LNCaP clone FGC (cell line): ENCODE measurements at places on chromosomes 16 and 17.

DNA sequence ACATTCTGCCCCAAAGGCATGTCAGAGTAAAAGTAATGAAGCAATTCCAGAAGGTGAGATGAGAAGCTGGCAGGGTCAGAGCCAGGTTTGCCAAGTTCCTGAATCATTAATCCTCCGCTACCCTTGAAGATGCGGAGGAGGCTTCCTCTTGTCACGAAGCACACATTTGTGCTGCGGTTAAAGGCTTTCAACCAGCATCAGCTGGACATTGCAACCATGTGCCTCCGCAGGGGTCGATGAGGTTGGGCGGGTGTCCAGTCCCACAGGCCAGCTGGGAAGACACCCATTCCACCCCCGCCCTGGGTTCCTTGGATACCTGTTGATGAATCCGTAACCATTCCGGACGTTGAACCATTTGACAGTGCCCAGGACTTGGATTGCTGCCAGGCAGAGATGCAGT, 1.3 kb downstream of the YBX2 start:
- DNase-seq: no peak

DNA sequence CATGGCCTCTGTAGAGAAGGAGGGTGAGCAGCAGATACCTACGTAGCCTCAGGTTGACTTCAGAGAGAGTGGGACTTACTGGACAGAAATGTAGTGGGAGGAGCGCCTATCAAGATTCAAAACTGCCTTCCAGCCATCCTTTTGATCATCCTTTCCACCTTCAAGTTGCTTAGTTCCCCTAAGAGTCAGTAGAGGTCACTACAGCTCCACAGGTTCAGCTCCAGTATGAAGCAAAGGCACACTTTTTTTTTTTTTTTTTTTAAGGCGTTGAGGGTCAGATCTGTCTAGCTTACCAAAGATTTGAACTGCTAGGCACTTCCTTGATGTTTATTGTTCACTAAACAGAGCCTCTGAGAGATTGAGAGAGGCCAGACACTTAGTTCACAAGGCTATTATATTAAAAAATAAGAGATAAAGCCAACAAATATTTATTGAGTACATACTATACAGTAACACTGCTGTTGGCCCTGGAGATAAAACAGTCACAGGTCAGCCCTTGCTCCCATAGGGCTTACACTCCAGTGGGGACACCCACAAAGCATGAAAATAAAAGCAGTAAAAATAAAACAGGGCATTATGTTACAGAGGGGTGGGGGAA, 3.1 kb downstream of the RNF227 start:
- DNase-seq: peak; percentile 78

DNA sequence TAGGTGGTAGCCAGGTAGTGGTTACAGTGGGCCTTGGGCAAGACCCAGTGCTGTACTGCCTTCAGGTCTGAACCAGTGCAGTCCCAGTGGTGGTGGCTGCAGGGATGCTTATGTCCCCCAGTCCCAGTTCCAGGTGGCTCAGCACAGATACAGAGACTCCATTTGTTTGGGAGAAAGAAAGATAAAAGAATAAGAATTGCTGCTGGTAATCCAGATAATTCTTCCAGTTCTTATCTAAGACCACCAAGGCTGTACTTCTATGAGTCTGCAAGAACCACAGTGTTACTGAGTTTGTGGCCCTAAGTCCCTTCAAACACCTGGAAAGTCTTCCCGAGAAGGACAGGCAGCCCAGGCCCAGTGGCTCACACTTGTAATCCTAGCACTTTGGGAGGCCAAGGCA, 33.9 kb upstream of the ATP2C2 start:
- no peak for DNase-seq

DNA sequence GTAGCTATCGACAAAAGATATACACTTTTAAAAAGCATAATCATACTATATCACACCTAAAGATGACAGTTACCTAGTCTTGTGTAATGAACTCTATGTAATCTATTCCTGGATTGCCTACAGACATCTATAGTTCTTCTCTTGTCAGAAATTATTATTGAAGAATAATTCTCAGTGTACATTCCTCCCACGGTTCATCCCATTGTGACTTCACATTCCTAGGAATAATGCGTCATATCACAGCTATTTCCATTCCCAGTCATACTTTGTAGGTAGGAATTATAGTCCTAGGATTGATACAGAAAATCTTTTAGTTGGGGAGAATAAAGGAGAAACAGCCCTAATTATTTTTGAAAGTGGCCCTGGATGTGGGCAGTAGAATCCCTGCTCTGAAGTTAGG, 44.0 kb upstream of the ABCC11 start:
- no peak for DNase-seq

- no peak for DNase-seq
Measured at GRCh38 chr17:31294231-31294630, 2.8 kb downstream of the OMG start.
